ENCODE measurements at places on chromosomes 7 and 10.

GRCh38 chr10:15374156-15374555, 3.1 kb upstream of the FAM171A1 start:
- no peak for DNase-seq

- DNase-seq: no peak
These were observed at the start of gene RET for GRCh38 chr10:43076876-43077420. Gene RET, plus strand, starts transcription at chr10:43077069. Its CDS starts 190 bp downstream, at chr10:43077259.

DNA sequence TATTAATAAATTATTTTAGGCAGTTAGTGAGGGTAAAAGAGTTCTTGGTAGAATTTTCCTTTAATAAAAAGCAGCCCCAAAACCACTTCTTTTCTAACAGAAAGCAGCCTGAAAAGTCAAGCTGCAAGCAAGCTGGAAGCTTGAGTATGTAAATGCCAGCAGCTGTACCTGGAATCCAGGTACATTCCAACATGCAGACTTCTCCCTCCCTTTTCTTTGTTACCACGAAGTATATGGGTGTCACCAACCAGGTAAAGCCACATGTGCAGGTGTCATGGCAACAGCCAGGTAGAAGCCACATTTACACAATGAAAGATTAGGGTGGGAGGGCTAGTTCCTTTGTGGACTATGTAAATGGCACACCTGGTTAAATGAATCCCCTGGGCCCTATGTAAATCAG, 114.6 kb downstream of the EPC1 start:
- no peak for DNase-seq

GRCh38 chr7:134932707-134933370, 53.5 kb upstream of the AGBL3 start:
- no peak for DNase-seq

- DNase-seq: no peak
These were observed 62.4 kb downstream of the SLC35B4 start for GRCh38 chr7:134254311-134254710.

GRCh38 chr10:36182179-36182566, 540.1 kb upstream of the FZD8 start:
- no peak for DNase-seq

DNA sequence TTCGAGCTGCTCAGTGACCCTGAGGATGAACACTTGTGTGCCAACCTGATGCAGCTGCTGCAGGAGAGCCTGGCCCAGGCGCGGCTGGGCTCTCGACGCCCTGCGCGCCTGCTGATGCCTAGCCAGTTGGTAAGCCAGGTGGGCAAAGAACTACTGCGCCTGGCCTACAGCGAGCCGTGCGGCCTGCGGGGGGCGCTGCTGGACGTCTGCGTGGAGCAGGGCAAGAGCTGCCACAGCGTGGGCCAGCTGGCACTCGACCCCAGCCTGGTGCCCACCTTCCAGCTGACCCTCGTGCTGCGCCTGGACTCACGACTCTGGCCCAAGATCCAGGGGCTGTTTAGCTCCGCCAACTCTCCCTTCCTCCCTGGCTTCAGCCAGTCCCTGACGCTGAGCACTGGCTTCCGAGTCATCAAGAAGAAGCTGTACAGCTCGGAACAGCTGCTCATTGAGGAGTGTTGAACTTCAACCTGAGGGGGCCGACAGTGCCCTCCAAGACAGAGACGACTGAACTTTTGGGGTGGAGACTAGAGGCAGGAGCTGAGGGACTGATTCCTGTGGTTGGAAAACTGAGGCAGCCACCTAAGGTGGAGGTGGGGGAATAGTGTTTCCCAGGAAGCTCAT, 1.1 kb downstream of the DDIT4 start:
- DNase-seq: no peak
